A549 treated with CORT108297 at 1 μM for 4 hours (cell line): ENCODE measurements at places on chromosomes 1 and 21. TPM values are rescaled to one million over a fixed set of nuclear protein-coding genes. Genes with fewer than 3 reads are reported as not detected.

The FCRL5 gene
- total RNA-seq: not detected in 5 replicates

The PGLYRP3 gene
- total RNA-seq: not detected in 5 replicates

The CYP2J2 gene
- total RNA-seq: 0.06 to 0.12 TPM (median 0.07 TPM) in 5 replicates

The ACKR1 gene
- not detected in 5 replicates for total RNA-seq

The PEF1 gene
- total RNA-seq: 40.2 to 50.2 TPM (median 47.5 TPM) in 5 replicates

The CFHR2 gene
- not detected in 5 replicates for total RNA-seq

The S100A3 gene
- 93.8 to 105 TPM (median 100 TPM) in 5 replicates for total RNA-seq

The CENPL gene
- total RNA-seq: 11.8 to 12.7 TPM (median 12.5 TPM) in 5 replicates

The DNAJC28 gene
- total RNA-seq: 0.10 to 0.63 TPM (median 0.34 TPM) in 5 replicates

The RGS18 gene
- not detected in 5 replicates for total RNA-seq

The ECE1 gene
- 50.3 to 69.2 TPM (median 60.6 TPM) in 5 replicates for total RNA-seq

The AURKAIP1 gene
- 103 to 195 TPM (median 175 TPM) in 5 replicates for total RNA-seq

The ESRRG gene
- total RNA-seq: not detected in 5 replicates

The HAO2 gene
- total RNA-seq: not detected in 5 replicates

The LCE1B gene
- 0.07 TPM in 1 of 5 replicates, not detected in the others for total RNA-seq

The PTPRU gene
- total RNA-seq: 6.0 to 8.9 TPM (median 7.0 TPM) in 5 replicates

The MYCL gene
- total RNA-seq: 0.61 to 1.4 TPM (median 1.3 TPM) in 5 replicates

The CTSS gene
- 14.8 to 18.4 TPM (median 17.4 TPM) in 5 replicates for total RNA-seq

The ALG14 gene
- total RNA-seq: 4.0 to 8.4 TPM (median 7.3 TPM) in 5 replicates

The TMEM54 gene
- total RNA-seq: 25.8 to 47.2 TPM (median 45.0 TPM) in 5 replicates

The KANK4 gene
- 0.24 to 0.65 TPM (median 0.36 TPM) in 5 replicates for total RNA-seq

The TOR1AIP1 gene
- total RNA-seq: 29.2 to 37.1 TPM (median 29.8 TPM) in 5 replicates

The LRRC38 gene
- 0.04 TPM in 1 of 5 replicates, not detected in the others for total RNA-seq

The HRNR gene
- total RNA-seq: not detected in 5 replicates

The CEP350 gene
- 10.0 to 12.4 TPM (median 11.3 TPM) in 5 replicates for total RNA-seq

The VPS45 gene
- 15.6 to 17.5 TPM (median 16.6 TPM) in 5 replicates for total RNA-seq

The SLC26A9 gene
- total RNA-seq: 0.05 to 0.09 TPM (median 0.08 TPM) in 5 replicates

The PRAMEF8 gene
- not detected in 5 replicates for total RNA-seq

The ZFYVE9 gene
- total RNA-seq: 6.9 to 9.0 TPM (median 7.1 TPM) in 5 replicates

The KCNC4 gene
- 2.5 to 4.4 TPM (median 3.9 TPM) in 5 replicates for total RNA-seq

The FMO2 gene
- not detected in 5 replicates for total RNA-seq

The KCNN3 gene
- 0.02 to 0.10 TPM (median 0.06 TPM) in 5 replicates for total RNA-seq

The S100A8 gene
- not detected in 5 replicates for total RNA-seq

The EXTL2 gene
- 7.6 to 9.7 TPM (median 8.5 TPM) in 5 replicates for total RNA-seq

The CRNN gene
- not detected in 5 replicates for total RNA-seq

The WNT3A gene
- 0.02 to 0.03 TPM in 2 of 5 replicates, not detected in the others for total RNA-seq

The AKIRIN1 gene
- 41.1 to 45.3 TPM (median 43.1 TPM) in 5 replicates for total RNA-seq

The MSH4 gene
- total RNA-seq: not detected in 5 replicates
